CD4-positive, alpha-beta T cell treated with Interleukin-6 at 100 ng/mL for 8 hours (primary cell): ENCODE measurements at places on chromosomes 4 and X.
A peak's percentile ranks its signal among the peaks of the same experiment; 100 is the strongest.

DNA sequence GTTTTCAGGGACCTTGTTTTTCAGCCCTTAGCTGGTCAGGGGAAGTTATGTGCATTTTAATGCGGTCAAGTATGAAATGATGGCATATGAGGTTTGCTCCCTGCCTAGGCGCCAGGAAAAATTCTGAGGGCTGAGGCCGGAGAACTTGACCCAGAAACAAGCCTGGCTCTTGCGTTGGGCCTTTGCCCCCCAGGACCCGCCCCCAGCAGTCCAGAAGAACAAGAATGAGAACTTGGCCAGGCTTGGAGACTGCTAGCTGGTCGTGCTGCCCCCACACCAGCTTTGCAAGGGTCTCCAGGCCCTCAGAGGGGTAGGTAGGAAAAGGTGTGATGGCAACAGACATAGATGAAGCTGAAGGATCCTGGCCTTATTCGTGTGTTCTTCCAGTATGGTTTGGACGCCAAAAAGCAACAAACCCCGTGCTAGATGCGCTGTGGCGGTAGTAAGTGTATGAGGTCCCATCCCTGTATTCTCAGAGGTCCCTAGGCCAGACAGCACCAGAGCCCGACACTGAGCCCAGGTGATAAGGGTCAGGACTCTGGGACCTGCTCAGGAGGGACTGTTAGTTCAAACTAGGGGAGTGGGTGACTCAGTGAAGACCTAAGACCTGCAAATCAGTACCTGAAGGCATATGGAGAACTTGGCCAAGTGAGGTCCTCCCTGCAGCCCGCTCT lies 10.5 kb downstream of the NKX3-2 start:
- DNase-seq, result no peak

DNA sequence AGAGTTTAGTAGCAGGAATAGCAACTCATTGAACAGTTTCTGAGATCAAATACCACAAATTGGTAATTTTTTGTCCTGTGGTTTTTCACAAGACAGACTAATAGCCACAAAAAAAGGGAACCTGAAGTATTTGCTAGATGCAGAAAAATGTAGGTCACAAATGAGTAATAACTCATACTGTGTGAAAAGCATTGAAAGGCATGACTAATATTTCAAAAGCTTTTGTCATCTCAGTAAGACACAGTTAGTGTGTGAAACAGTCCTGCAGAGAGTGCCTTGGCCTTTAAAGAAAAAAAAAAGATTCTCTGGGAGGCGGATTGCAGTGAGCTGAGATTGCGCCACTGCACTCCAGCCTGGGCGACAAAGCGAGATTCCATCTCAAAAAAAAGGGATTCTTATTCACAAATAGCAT lies 31.4 kb upstream of the SLC25A31 start:
- DNase-seq, result no peak

DNA sequence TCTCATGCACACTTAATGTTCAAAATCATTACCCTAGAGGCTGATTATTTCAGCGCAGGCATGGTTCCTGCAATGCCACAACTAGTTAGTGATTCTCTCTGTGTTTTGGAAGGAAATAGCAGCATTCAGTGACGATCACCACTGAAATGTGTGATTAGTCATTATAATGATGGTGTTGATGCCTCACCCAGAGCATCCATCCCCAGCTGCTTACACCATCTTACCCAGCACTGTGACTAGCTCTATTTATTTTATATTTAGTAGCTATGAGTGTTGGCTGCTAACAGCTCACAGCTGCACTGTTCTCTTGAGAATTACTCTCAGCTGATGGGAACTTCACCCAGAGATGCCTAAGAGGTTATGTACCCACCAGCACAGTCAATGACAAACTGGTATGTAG lies 60.5 kb upstream of the TSPAN7 start:
- no peak for DNase-seq

GRCh38 chrX:15465347-15465746 lies 27.8 kb downstream of the PIR start:
- DNase-seq, result no peak

DNA sequence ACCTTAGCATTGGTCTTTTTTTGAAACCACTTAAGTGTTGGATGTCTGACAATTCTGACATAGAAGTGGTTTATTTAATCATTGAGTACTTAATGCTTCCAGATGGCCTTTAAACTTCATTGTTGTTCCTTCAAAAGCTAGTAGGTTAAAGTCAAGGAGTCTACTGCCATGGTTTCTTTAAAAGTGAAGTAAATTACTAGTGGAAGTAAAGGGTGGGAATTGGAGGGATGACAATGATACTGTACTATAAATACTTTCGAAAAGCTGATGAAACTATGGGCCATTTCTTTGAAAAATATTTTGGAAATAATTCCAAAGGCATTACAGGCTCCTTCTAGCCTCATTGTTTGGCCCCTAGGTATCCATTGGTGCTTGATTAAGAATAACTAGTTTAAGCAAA lies 51.9 kb downstream of the ATP10D start:
- no peak for DNase-seq

DNA sequence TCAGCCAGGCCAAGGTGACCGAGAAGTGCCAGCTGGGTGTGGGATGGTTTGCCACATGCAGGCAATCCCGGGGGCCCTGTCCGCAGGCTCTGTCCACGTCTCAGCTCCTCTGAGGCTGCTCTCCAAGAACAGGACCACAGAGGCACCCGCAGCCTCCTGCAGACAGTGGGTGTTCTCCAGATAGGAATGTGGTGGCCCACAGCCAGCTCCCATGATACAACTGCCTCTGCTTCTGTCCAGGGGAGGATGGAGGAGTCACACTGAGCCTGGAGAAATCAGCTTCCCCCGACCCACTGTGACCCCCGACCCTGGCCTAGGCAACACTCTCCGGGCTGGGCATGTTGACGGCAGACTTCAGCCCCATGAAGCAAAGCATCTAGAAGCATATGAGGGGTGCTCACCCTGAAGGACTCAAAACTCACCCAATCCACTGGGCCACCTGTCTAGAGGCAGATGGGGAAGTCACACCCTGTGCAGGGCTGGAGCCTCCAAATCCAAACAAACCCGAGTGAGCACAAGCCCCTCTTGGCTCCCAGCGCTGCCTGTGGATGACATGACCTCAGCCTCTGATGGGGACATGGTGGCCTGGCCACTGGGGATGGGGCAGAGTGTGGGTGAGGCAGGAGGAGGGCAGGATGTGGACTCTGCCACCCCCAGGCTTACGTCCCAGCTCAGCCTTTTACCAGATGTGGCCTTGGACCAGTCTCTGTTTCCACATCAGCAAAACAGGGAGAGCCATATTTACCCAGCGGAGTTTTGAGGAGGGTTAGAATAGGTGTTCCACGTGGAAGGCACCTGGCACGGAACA lies 102.3 kb downstream of the PSAPL1 start:
- no peak for DNase-seq

DNA sequence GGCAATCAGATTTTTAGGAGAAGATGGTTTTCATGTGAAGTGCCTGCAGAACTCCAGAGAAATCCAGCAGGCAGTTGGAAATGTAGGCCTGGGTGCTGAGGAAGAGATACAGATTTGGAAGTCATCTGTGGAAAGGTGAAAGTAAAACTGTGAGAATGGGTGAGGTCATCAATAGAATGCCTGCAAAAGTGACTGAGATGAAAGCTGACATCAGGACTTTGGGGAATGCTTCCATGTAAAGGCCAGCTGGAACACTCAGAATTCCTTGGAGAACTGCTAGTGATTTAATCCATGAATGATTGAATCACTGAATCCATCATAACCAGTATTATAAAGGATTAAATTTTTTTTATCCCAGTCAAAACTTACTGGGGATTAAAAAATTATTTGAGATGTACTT lies 124.5 kb upstream of the GIMD1 start:
- no peak for DNase-seq

- no peak for DNase-seq
These were observed 1147.6 kb upstream of the PCDH10 start for GRCh38 chr4:132001542-132001941.

DNA sequence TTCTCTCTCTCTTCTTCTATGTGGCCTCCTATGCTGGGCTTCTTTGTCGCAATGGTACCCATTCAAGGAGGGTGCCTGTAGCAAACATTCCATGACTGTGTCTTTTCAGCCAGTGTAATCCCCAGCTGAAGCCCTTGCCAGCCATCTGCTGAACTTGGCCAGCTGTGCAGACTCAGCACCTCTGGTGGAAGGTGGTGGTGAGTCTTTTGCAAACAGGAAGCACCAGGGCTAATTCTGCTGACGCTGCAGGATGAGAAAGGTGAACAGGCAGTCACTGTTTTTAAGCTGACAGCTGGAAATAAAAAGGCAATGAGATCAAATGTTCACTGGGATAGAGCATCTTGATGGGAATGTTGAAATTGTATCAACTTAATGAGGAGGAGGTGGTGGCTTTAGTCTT lies 298.7 kb upstream of the CLNK start:
- peak; percentile 5 for DNase-seq

- peak; percentile 45 for DNase-seq
These were observed at the start of gene NSG1 for GRCh38 chr4:4386736-4387392. Gene NSG1, plus strand, starts transcription at chr4:4387102. Its CDS starts 528 bp downstream, at chr4:4387630.

- DNase-seq, result no peak
These were observed 25.2 kb downstream of the UBQLN2 start for GRCh38 chrX:56588397-56589188.
